Aorta (tissue), 5 donors: ENCODE measurements at places on chromosomes 1 and 21. TPM values are rescaled to one million over a fixed set of nuclear protein-coding genes. Genes with fewer than 3 reads are reported as not detected.

LCE1E gene
- total RNA-seq, result not detected

GSTM4 gene
- total RNA-seq, result 29.8 TPM

ATP1A2 gene
- 24.8 TPM for total RNA-seq

CELA3B gene
- total RNA-seq, result 1.0 TPM
